ENCODE measurements at places on chromosomes 13 and 19. TPM values are rescaled to one million over a fixed set of nuclear protein-coding genes. Genes with fewer than 3 reads are reported as not detected.
A peak's percentile ranks its signal among the peaks of the same experiment; 100 is the strongest.

MEDAG gene
- not detected for total RNA-seq

DNA sequence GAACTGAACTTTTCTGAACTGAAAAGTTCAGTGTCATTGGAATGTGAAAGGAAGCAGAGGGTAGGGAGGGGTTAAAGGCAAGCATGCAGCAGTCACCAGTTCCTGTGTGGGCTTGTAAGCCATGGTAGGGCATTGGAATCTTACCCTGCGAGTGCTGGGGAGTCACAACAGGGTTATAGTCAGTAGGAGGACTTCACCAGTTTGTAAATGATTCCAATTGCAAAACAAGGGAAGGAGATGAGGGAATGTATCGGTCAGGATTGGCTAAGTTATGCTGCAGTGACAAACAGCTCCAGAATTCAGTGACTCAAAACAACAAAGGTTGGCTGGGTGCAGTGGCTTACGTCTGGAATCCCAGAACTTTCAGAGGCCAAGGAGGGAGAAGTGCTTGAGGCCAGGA, 12.8 kb downstream of the LYPD3 start:
- no peak for DNase-seq

VSTM1 gene
- not detected for total RNA-seq

SBK3 gene
- not detected for total RNA-seq

GRCh38 chr13:50668691-50669271, 174.7 kb downstream of the DLEU7 start:
- no peak for DNase-seq

DNA sequence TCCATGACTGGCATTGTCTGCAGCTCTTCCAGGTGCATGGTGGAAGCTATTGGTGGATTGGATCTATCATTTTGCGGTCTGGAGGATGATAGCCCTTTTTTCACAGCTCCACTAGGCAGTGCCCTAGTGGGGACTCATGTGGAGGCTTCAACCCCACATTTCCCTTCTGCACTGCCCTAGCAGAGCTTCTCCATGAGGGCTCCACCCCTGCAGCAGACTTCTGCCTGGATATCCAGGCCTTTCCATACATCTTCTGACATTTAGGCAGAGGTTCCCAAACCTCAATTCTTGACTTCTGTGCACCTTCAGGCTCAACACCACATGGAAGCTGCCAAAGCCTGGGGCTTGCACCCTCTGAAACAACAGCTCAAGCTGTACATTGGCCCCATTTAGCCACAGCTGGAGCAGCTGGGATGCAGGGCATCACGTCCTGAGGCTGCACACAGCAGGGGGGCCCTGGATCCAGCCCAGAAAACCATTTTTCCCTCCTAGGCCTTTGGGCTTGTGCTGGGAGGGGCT, 800.2 kb upstream of the MIR17HG start:
- DNase-seq, result no peak

GRCh38 chr13:83378908-83379307, 503.4 kb downstream of the SLITRK1 start:
- DNase-seq, result no peak

CD33 gene
- 0.33 TPM for total RNA-seq

ZNF723 gene
- not detected for total RNA-seq

LGALS4 gene
- 0.61 TPM for total RNA-seq

TEX26 gene
- total RNA-seq, result not detected

- peak; percentile 90 for DNase-seq
These were observed 16.6 kb upstream of the EPHX3 start for GRCh38 chr19:15248648-15249527.

KXD1 gene
- 126 TPM for total RNA-seq

CYP4F2 gene
- total RNA-seq, result 0.59 TPM

PGLYRP1 gene
- not detected for total RNA-seq

MAP2K7 gene
- total RNA-seq, result 36.3 TPM

CYP2A7 gene
- total RNA-seq, result not detected

GRCh38 chr19:29812080-29812880, 489 bp downstream of the CCNE1 start:
- no peak for DNase-seq

NRTN gene
- total RNA-seq, result 0.75 TPM

DNA sequence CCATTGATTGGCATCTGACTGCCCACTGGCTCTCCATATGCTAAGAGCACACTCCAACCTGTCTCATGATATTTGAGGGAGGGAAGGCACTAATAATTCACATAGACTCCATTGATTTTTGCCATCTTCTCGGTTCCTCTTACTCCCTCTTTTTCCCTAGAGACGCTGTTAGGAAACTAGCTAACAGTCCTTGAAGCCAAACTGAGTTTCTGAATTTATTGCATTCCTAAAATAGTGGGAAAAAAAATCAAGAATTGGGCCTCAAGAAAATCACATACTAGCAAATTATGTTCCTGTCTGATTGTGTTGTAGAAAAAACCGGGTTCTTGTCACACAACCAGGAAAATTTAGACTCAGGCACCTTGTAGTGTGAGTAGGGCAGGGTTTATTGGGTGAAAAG, 86.4 kb upstream of the SLC7A1 start:
- DNase-seq, result no peak

SIGLEC5 gene
- total RNA-seq, result not detected

GRCh38 chr13:91739751-91740150, 341.3 kb downstream of the GPC5 start:
- DNase-seq, result no peak

DNA sequence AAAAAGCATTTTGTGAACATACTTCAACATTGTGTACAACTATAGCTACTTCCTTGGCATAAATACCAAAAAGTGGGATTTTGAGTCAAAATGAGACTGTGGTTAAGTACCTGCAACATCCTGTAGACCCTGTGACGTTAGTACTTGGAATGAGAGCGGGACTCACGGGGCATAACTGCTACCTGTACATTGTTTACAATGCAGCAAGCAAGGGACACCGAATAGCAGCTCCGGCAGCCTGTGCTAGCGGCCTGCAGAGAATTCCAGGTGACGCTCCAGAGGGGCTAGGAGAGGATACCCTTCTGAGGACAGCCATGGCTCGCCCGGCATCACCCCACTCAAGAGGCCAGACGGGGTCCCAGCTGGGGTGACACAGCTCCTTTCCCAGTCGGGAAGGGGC, 824 bp upstream of the ZNF331 start:
- DNase-seq, result no peak

DNA sequence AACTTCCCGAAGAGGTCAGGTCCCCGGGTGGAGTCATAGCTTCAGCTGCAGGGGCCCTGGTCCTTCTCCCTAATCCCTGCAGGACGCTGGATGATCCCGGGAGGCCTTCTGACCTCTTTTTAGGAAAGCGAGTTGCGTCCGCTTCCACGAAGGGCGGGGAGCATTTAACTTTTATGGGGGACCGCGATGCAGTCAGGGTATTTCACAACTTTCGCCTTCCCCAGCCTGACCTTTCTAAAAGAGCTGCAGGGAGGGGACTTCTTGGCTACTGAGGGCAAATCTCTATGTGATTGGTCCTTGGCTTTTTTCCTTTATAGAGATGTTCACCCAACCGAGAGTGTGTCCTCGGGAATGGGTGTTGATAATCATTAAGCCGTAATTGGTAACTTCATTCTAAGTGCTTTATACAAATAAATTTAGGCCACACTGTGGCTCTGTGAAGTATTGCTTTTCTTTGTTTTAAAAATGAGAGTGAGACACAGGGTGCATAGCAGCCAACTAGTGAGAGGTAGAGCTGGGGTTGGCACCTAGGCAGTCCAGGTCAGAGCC, 778 bp downstream of the ZNF230 start:
- DNase-seq, result peak; percentile 14

DNA sequence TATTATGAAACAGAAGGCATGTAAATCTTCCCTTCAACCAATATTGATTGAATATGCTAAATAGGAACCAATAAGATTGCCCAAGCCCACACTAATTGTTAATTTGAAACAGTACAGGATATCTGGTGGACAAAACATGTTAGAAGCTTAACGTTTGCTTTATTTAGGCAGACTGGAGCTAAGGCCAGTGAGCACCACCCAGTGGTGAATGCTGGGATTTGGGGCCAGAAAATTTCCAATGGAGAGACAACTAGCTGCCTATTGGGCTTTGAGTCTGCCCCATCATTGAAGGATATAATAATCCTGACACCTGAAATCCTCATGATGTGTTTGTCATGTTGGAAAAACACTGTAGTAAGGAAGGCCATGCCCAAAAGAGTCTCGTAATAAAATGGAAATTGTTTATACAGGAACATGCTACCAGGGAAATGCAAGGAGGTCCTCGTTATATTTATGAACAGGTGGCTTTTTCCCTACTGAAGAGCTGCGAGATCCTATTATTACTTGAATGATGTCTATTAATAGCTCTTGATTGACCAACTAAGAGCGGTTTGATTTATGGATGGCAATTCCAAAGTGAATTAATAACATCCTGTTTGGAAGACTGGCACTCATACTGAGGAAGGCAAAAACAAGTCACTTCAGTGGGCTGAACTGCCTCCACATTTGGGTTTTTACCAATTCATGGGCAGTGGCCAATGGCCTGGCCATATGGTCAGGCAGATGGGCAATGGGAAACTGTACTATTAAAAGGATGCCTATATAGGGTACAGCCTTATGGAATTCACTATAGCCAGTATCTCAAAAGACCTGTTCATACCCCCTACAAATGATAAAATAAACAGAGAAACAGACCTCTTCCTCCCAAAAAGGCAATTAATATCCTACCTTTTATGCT, 8.7 kb downstream of the SIGLECL1 start:
- DNase-seq, result peak; percentile 28

DNA sequence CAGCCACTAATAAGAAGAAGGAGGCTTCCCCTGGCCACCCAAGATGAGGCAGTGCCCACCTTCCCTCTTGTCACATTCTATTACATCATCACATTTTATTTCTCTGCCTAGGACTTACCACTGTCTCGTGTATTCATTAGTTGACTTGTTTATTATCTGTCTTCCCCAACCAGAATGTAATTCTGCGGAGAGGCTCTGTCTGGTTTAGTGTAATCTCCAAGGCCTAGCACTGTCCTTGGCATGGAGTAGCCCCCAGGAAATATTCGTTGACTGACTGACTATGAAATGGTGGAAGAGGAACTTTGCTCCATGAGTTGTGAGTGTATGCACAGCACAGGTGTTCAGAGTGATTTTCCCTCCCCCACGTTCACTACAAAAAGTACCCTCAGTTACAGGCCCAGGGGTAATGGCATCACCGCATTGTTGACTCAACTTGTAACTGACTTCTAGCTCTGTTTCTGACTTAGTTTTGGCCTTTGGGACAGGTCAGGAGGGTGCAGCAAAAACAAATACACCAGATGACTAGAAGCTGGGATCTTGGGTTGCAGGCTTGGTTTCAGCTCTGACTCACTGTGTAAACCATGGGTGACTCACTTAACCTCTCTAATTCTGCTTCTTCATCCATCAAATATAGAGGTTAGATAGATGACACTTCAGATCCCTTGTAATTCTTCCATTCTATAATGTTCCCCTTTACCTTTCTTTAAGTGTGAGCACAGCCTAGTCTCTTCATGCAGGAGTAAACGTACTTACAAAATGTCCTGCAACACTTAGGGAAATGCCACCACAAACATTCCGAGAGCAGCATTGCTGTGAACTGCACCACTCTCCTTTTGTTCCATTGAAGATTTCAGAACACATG, 229.7 kb downstream of the KCNRG start:
- DNase-seq, result peak; percentile 97

GRCh38 chr19:40005691-40006272, 8.9 kb downstream of the ZNF546 start:
- DNase-seq, result no peak

DNA sequence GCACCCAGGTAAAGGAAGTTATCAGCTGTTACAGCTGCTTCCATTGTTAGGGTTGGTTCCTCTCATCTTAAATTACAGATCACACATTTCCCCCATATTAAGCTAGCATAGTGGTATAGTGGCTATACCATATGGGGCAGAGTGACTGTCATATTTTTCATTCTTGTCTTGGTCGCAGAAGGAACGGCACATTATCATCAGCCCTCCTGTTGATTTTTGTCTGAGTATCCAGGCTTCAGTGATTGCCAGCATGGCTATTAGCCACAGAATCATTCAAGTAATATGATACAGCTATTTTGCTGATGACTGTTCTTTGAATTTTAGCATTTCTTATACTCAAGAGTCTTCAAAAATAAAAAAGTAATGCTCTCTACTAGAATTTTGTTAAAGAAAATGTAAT, 240.9 kb downstream of the LIG4 start:
- no peak for DNase-seq

DNA sequence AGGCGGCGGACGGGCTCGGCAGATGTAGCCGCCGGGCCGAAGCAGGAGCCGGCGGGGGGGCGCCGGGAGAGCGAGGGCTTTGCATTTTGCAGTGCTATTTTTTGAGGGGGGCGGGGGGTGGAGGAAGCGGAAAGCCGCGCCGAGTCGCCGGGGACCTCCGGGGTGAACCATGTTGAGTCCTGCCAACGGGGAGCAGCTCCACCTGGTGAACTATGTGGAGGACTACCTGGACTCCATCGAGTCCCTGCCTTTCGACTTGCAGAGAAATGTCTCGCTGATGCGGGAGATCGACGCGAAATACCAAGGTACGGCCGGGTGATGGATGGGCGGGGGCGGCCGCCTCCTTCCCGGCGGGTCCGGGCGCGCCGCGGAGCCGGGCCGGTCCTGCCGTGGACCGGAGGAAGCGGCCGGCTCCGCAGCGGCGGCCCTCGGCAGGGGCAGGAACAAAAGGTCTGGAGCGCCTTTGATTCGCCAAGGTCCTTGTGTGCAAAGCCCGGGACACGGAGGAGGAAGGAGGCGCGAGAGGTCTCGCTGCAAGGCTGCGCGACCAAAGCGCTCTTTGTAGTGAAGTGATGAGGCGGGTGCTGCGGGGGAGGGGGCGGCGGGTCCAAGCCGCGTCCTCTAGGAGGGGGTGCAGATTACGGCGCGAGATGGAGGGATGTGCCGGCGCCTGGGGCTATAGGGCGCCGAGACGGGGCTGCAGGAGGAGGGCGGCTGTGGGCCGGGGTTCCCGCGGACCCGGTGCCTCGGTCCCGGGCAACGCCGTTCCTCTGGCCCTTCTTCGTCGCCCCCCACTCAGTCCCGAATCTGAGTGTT, 689 bp downstream of the ING1 start:
- peak; percentile 48 for DNase-seq

GRCh38 chr13:107434347-107434746, 781.0 kb downstream of the LIG4 start:
- DNase-seq, result no peak

SH2D3A gene
- total RNA-seq, result 28.5 TPM

DNA sequence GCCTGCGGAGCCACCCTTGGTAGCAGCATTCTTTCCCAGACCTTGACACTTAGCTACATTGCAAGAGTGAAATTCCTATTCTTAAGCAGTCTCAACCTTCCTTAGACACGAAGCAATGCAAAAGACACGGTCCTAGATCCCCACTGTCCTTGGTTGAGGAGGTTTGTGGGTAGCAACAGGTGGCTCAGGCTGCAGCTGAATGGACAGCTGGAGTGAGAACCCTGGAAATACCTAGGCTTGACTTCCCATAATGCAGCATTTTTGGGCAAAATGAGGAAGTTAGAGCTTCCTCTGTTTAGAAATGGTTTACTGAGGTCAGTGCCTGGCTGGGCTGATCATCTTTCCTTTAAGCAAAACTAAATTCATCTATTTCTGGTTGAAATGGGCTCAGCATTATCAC, 296.6 kb downstream of the RFC3 start:
- no peak for DNase-seq

ATP8A2 gene
- 0.26 TPM for total RNA-seq

FOSB gene
- 13.3 TPM for total RNA-seq

Measured in MCF 10A (cell line).